Kidney glomerular epithelial cell (primary cell): ENCODE measurements at places on chromosomes 16 and 17.

- no peak for DNase-seq
Observed at GRCh38 chr17:69630056-69630635, 215.6 kb downstream of the MAP2K6 start.

DNA sequence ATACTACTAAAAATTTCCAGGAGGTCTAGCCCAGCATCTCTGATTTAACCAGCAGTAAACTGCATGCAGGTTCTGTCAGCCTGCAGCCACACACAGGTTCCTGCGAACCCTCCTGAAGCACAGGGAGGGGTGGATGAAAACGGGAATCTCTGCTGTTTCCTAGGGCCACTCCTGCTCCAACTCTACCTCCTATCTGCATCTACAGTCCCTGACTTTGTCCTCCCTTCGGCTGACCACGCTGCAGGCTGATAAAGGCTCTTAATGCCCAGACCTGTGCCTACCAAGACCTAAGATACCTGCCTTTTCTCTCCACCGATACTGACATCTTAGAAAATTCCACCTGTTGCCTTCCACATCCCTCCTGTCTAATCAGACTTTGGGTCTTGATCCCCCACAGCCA lies 50.2 kb downstream of the CYTH1 start:
- no peak for DNase-seq

GRCh38 chr16:85755929-85756768 lies 5.3 kb upstream of the C16orf74 start:
- DNase-seq: no peak

DNA sequence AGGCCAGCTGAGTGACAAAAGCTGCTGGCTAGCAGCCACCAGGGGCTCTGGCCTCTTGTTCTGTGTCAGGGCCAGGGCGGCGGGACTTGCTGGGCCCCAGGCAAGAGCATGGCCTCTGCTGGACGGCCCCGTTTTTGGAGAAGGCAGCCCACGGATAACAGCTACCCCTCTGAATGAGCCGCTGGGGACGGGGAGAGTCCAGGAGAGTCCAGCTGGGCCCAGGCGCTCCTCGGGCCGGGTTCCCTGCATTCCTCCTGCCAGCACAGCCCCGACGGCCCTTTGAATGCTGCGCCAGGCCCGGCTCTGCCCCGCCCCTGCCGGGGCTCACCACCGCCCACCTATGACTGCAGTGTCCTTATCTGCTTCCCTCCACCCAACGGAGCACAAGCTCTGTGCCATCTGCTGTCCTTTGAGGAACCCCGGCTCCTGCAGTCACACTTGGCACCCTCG lies 33.4 kb downstream of the SLC7A5 start:
- DNase-seq: no peak

DNA sequence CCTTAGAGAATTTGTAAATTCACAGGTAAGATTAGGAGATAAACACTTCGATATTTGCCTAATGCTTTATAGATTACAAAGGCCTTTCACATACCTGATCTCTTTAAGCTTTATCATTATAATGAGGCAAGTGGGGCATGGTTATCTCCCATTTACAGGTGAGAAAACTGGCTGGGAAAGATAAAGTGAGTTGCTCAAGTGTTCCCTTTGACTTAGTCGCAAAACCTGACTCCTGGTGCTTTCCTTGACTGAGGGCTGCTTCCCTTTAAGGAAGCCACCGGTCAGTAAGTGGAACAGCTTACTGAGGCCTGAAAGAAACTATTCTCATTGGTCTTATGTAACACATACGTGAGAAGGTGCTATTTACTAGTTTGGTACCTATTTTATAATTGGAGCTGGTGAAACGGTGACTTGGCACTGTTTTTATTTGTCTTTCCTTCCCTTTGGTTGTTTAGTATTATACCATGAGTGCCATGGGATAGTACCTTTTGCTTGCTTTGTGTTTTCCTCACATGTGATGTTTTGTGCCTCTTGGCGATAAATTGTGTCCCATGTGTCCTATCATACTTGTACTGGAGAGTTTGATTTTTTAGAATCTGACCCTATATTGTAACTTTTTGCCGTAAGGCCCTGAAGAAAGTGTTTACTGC lies 57.2 kb downstream of the NUP88 start:
- DNase-seq: no peak

DNA sequence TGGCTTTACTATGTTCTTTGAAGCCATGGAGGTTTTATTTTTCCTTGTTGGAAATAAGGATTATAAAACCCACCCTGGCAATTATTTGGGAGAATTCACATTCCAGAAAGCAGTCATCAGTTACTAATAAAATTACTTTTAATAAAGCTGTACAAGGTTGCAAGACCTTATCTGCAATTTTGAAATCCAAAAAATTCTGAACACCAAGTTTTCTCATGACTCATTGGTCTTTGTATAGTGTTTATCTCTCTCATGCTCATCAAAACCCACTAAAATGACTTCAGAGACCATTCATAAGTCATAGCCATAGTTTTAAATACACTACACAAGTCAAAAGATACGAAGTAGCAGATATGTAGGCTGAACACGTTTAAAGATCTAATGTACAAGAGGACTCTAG lies 6.0 kb upstream of the KRT38 start:
- DNase-seq: no peak

DNA sequence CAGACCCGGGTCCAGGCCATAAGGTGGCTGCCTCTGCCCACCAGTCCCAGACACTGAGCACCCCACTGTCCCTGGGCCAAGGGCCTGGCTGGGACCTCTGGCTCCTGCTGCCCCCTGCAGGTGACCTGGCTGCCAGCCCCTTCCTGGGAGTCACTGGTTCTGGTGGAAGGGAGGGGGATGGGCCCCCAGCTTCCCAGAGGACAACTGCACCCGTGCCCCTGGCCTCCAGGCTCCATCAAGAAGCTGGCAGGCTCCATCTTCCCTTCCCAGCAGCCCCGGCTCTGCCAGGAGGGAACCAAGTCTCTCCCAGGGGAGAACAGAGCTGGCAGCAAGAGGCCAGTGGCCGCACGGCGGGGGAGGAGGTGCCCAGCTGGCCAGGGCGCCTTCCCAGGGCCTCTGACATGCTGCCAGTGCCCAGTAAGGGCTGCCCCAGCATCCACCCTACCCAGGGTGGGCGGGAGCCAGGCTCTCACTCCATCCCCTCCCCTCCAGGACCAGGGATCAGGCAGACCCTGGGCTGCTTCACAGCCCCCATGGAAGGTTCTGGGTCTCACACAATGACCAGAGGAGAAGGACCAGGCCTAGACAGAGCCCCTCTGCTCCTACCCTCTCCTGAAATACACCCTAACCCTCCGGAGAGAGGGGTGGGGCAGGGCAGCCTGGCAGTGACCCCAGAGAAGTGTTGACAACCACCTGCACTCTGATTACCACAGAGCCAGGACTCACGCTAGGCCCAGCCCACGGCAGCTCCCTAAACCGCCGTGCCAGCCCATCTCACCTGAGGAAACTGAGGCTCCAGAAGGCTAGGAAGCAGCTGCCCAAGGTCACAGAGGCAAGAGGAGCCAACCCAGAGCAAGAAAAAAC lies 3.6 kb downstream of the CLUH start:
- no peak for DNase-seq

DNA sequence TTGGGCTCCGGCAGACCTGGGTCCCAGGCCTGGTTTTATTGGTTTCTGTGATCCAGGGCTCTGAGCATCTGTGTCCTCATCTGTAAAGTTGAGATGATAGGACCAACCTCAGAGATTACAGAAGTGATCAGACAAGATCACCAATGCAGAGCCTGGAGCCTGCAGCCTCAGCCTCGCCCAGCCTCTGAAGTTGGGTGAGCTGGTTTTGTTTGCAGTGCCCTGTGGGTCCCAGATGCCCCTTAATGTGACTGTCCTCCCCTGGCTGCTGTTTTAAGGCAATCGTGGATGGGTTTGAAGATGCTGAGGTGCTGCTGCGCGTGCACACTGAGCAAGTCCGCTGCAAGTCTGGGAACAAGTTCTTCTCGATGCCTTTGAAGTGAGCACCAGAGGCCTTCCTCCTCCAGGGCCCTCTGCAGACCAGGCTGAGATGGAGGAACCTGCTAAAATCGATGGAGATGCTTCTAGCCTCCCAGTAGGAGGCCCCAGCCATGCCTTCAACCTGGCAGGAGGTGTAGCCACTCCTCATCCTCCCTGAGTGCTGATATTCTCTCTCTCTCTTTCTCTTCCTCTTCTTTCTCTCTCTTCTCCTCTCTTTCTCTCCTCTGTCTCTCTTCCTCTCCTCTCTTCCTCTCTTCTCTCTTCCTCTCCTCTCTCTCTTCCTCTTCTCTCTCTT lies 5.6 kb upstream of the MMP15 start:
- DNase-seq: no peak

DNA sequence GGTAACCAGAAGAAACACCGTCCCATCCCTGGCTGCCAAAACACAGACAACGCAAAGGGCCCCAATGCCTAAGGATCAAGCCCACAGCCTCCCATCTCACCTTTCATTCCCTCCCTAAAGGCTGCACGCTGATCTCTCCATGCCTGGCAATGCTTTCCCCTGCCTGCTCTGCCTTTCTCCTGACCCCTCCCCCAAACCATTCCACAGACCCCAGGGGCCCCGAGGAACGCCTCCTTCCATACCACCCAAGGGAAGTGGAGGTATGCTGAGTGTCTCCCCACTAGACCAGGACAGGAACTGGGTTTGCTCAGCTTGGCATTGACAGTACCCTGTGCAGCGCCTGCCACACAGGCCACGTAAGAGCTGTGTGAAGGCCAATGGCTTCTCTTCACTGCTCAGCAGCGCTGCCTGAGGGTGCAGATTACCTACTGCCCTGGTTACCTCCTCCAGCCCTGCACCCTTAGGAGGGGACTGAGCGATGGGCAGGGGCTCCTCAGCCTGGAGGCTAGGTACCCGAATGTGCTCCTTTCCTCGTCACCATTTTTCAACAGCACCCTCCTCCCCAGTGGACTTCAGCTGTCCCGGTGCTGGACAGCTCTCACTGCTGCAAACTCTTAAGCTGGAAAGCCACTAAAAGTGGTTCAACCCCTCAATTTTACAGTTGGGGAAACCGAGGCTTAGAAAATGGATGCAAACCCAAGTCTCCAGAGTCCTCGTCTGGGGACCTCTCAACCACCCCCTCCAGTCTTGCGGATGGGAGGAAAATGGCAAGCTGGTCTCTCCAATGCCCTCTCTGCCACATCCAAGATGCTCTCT lies 45.0 kb downstream of the SRCIN1 start:
- no peak for DNase-seq

GRCh38 chr17:50024808-50025207 lies 29.8 kb upstream of the DLX3 start:
- DNase-seq: no peak

- DNase-seq: no peak
Observed at GRCh38 chr17:60640503-60640902, 37.1 kb upstream of the BCAS3 start.

- DNase-seq: no peak
Observed at GRCh38 chr16:51210087-51210486, 59.0 kb upstream of the SALL1 start.

DNA sequence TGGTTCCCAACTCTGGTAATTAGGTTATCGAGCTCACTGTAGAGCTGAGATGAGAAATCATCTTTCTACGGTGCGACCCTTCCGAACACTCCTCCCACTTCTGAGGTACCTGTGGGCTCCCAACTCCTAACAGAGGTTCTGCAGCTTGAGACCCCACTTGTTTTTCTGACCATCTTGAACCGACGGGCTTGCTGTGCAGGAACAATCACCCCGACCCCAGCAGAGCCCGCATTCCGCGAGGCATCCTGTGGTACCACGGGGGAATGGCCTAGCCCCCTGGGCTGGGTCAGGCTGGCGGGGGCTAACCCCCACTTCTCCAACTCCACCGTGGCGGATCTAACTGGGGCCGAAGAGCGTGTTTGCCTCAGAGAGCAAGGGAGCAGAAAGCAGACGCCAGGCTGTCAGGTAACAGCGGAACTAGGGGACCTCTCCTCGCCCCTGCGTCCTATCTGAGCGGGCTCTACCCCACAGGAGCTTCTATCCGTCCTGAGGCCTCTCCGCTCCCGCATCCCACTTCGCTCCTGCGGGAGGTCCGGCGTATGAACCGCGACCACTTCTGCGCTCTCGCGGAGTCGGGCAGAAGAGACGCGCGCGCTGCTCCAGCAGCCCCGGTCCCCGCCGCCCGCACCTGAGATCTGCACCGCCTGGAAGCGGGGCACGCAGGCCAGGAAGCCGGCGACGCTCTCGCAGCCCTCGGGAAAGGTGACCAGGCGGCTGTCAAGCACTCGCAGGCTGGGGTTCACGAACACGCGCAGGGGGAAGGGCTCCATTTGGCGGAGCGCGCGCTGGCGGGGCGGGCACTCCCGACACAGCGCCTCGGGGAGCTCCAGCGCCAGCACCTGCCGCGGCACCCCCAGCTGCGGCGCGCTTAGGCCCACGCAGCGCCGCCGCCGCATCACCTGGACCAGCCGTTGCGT lies 761 bp downstream of the PDF start:
- DNase-seq: no peak

DNA sequence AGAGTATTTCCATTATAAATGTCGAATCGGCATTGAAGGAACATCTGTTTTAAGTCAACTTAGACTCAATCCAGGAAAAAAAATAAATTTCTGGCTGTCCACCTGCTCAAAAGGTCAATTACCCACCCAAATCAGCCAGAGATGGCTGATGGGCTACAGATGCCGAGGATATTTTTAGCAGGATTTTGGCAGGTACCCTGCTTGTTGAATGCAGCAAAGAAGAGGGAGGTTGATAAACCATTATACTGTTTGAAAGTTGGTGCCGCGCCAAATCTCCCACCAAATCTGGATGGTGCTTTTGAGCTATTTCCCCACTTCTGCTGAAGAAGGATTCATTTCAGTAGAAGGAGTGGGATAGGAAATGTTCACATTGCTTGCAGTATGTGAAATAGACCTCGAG lies 537.7 kb downstream of the MAF start:
- DNase-seq: no peak

GRCh38 chr16:79473456-79473855 lies 127.1 kb downstream of the MAF start:
- no peak for DNase-seq

DNA sequence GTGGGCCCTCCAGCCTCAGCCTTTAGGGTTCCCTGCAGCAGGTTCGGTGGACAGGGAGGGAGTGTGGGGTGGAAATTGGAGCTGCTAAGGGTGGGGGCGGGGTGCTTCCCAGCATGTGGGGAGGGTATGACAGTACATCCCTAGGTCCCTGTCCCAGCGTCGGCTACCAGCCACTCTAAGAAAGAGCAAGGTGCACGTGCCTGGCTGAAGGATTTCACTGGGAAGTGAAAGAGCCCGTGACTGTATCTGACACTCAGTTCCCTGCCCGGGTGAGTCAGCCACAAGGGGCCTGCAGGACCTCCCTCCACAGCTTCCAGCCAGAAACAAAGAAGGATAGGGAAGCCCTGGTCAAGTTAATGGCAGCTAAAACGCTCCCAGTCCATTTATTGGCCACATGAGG lies 4.1 kb downstream of the SNRNP25 start:
- no peak for DNase-seq

DNA sequence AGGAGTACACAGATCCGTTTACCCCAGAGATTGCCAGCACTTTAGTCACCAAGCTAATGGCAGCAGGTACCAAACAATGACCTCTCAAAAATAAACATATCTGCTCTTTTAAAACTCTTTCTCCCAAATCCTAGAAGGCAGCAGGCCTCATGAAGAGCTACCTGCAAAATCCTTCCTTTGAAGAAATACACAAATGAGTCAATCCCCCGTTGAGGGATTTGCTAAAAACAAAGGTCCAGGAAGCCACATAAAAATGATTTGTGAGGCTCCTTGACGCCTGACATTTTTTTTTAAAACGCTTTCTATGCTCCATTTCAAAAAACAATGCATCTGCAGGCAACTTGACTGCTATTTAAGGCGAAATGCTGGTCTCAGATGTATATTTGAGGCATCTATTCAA lies 58.2 kb downstream of the NACA2 start:
- no peak for DNase-seq

GRCh38 chr16:56426585-56426984 lies 1.2 kb upstream of the AMFR start:
- DNase-seq: peak; percentile 15
